ENCODE measurements at places on chromosomes 13 and 19. TPM values are rescaled to one million over a fixed set of nuclear protein-coding genes. Genes with fewer than 3 reads are reported as not detected.

- DNase-seq: no peak
Observed at GRCh38 chr13:106561551-106562170, 6.3 kb downstream of the ARGLU1 start.

DNA sequence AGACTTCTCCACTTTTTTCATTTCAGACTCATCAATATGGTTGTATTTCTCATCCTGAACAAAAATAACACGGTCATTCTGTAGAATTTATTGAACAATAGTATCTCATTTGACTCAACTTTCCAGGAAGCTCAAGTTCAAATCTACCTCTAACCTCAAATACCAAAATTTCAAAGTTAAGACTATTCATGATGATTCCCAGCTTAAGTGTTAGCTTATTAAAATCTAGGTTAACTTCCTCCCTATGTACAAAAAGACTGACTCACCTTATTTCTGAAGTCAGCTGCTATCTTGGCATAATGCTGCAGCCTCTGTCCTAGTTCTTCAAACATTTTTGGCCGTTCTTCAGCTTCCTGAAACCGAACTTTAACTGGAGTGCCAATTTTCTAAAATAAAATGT lies 23.2 kb downstream of the HSPH1 start:
- DNase-seq: no peak

DNA sequence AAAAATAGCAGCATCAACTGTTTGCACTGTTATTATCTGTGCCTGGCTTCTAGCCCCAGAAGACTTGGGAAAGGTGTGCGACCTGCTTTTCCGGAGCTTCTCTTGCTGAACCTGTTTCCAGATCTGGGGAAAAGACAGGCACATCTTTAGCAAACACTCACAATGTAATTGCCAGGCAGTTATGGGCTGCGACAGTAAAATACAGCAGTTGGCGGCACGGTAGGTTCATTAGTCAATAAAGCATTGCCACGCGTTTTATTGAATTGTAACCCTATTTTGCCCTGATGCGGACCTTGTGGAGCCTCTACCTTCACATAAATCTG lies 223.7 kb upstream of the TSHZ3 start:
- DNase-seq: no peak

GRCh38 chr13:70849222-70849621 lies 741.0 kb upstream of the KLHL1 start:
- DNase-seq: no peak

- DNase-seq: no peak
Observed at GRCh38 chr13:80149736-80150135, 191.2 kb downstream of the SPRY2 start.

DNA sequence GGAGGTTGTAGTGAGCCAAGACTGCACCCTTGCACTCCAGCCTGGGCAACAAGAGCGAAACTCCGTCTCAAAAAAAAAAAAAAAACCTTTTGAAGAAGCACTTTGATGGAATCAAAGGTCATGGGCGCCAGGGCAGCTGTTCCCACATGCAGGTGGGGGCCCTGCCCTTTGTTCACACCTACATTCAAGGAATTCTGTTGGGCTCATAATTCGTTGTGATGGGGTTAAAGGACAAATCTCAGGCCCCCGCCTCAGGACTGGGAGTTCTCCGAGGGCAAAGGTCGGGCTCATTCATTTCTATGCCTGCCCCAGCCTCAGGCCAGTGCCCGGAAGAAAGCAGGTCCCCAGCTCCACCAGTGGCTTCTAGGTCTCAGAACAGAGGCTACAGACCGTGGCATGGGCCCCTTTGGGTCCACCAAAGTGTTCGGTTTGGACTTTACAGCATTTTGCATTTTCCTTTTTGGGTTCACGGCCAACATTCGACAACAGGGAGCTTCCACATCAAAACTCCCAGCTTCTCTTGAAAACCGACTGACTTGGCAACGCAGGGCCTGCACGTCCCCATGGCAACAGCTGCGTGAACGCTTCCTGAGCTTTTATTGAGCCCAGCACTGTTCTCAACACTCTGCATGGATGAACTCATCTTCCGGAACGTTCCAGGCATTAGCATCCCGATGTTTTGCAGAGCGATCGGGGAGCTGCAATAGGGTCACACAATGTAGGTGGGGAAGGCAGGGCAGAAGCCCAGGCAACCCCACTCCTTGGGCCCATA lies 10.1 kb upstream of the GTF2F1 start:
- peak; percentile 20 for DNase-seq

DNA sequence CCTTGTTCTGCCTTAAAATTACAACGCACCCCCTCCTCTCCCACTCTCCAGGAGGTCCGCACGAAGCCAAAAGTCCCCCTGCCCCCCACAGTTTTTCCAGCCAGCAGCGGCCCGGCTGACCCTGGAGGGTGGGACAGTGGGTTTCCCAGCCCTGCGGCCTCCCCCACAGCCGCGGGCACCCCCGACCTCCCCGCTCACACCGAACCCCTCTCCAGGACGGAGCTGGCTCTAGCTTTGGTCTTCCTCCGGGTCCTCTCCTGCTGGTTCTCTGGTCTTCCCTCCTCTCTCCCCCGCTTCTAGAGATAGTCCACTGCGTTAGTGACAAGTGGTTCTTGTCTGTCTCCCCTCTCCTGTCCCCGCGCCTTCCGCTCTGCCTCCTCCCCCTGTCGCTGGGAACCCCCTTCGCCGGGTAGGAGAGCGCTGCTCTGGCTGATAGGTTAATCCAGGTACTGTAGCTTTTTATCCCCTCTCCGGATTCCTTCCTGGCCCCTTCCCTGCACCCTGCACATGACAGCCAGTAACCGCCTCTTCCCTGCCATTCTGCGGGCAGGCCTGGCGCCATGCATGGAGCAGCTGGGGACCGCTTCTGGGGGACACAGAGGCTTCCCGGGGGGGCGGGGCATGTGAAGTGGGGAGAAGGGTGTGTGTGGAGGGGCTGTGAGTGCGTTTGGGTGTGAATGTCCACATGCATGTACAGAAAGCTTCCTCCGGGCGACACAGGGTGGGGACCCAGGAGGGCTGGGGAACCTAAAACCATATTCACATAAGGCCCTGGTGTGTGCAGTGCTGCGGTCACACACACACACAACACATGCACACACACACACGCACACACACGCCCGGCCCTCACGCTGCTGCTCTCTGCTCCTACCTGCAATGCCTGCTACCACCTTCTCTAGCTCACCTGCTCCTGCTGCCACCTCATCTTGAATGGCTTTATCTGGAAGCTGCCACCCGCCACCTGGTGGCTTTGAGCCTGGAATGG lies 17.2 kb downstream of the PRR36 start:
- DNase-seq: no peak

- no peak for DNase-seq
Observed at GRCh38 chr13:100526318-100527000, 62.1 kb downstream of the GGACT start.

DNA sequence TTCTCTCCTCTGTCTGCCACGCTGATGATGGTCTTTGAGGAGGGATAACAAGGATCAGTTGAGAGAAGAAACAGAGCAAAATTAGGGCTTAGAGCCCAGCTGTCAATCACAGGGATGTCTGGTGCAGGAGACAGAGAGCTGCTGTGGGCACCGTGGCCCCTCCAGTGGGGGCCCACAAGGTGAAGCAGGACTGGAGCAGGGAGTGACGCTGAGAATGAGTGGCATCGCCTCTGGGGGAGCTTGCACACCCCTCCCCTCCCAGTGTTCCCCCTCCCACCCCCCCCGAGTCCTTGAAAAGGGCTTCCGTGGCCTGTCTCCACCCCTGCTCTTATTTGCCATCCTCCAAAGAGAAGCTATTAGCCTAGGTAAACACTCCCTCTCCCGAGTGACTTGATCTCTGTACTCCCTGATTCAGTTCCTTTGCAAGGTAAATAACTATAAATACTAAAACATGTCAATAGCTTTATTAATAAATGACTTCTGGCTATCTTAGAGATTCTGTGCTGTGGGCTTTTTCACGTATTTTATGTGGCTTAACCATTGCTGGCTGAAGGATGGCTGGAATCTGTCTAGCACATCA lies 440.0 kb downstream of the ZNF536 start:
- DNase-seq: no peak

DNA sequence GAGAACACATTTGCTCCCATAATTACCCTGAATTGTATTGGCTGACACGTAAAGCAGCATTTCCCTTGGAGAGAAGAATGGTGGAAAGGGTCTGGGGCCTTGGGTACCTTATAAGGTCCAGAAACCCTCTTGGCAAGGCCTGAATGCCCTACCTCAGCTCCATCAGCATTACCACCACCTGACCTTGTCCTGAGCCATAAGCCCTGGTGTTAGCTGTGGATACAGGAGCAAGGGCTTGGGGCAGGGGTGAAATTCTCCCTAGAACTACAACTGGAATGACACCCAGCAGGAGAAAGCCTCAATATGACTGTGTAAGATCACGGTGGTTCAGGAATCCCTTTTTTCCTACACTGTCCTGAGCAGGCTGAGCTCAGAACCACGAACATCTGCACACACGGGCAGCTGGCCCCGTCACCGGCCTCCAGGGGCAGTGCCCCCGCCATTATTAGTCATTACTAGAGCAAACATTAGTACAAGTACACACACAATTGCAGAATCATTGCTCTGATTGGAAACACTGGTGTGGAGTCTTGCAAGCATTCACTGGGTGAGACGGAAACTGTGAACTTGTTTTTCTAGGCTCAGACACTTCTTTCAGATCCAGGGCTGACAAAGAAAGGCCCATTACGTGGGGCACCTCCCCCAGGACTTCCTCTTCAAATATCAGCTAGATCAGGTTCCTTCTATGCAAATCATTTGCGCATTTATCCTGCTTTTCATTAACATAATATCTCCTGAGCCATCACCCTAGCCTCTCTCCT lies 26.8 kb upstream of the MTIF3 start:
- DNase-seq: no peak

- no peak for DNase-seq
Observed at GRCh38 chr13:27792393-27793218, at the start of gene GSX1. Gene GSX1, plus strand, starts transcription at chr13:27792483. Its CDS starts 208 bp downstream, at chr13:27792691.

GRCh38 chr13:67318860-67319259 lies 88.7 kb upstream of the PCDH9 start:
- no peak for DNase-seq

DNA sequence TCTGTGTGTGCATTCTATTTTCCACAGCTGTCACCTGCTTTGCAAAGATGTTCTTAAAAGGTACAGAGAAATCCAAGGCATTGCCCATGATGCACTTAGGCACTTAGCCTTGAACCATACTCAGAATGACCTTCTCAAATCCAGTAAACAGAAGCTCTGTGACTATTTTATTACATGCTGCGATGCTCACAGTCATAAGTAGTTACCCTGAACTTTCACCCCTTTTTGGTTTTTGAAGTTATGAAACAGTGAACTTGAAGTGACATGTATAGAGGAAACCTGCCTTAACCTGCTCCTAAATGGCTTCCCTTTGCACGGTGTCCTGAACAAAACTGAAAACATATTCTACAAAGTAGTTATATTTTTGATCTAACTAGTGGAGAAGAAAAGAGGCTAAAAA lies 100.4 kb downstream of the SLC10A2 start:
- DNase-seq: no peak

DNA sequence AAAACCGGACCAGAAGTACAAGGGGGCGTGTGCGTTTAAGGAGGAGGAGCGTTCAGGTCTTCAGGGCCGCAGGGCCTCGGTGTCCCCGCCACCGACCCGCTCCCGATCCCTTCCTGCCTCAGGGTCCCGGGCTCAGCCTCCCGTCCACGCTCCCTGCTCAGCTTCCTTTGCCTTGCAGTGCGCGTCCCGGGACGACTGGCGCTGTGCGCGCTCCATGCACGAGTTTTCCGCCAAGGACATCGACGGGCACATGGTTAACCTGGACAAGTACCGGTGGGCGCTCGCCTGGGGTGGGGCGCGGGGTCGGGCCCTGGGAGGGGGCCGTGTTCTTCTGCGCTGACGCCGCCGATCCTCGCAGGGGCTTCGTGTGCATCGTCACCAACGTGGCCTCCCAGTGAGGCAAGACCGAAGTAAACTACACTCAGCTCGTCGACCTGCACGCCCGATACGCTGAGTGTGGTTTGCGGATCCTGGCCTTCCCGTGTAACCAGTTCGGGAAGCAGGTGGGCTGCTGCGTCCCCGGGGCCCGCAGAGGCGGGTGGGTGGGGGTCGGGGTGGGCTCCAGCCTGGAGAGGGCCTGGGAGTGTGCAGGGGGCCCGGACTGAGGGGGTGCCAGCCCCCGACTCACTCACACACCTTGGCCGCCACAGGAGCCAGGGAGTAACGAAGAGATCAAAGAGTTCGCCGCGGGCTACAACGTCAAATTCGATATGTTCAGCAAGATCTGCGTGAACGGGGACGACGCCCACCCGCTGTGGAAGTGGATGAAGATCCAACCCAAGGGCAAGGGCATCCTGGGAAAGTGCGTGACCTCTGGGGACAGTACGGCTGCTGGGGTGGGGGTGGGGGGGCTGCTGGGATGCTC lies 1.4 kb downstream of the GPX4 start:
- no peak for DNase-seq

- DNase-seq: no peak
Observed at GRCh38 chr13:97348569-97349100, 85.3 kb upstream of the RAP2A start.

DNA sequence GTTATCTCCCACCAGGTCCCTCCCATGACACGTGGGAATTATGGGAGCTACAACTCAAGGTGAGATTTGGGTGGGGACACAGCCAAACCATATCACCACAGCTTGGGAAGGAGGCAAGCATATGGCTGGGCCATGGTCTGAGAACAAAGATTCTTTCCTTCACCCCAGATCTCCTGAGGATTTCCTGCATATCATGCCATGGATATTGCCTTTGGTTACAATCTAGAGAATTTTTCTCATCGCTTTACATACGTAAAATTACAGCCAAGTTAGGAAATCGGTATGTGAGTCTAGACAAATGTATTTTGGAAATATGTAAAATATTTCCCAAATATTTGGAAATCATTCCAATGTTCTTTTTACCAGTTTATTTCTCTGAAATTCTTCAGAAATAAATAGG lies 398.3 kb downstream of the RFC3 start:
- DNase-seq: no peak

DNA sequence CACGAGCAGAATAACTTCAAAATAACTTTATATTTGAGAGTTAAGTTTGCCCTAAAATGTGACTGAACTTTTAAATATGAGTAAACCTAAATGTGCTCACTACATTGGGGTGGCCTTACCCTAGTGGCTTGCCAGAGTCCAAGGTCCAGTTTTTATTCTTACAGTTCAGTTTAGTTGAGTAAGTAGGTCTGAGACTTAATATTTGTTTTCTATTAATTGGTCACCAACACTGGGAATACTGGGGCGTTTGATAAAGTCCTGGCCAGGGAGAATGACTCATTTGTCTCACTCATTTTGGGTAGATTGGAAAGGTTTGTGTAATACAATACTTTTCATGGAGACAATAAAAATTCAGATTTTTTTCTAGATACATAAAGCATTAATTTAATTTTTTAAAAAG lies 127.8 kb upstream of the SPATA13 start:
- no peak for DNase-seq

The PCDH17 gene
- not detected for polyA plus RNA-seq

The THSD1 gene
- 4.5 TPM for polyA plus RNA-seq

The KLK14 gene
- polyA plus RNA-seq: 0.06 TPM

The ZNF540 gene
- 0.65 TPM for polyA plus RNA-seq

The ZNF302 gene
- polyA plus RNA-seq: 20.9 TPM

The TMEM143 gene
- 9.9 TPM for polyA plus RNA-seq

The MAP2K2 gene
- polyA plus RNA-seq: 76.9 TPM

The ADGRE3 gene
- polyA plus RNA-seq: not detected

The FGF22 gene
- not detected for polyA plus RNA-seq

The KIR2DL1 gene
- not detected for polyA plus RNA-seq

The TUBB4A gene
- polyA plus RNA-seq: not detected

The KLK15 gene
- polyA plus RNA-seq: not detected

The PNMA8A gene
- polyA plus RNA-seq: 0.74 TPM
